CD4-positive, alpha-beta T cell treated with Interleukin-17A for 4 hours (primary cell): ENCODE measurements at places on chromosomes 16 and 17.

- DNase-seq, result peak; percentile 27
Measured at GRCh38 chr16:85613604-85614337, 649 bp downstream of the GSE1 start.

DNA sequence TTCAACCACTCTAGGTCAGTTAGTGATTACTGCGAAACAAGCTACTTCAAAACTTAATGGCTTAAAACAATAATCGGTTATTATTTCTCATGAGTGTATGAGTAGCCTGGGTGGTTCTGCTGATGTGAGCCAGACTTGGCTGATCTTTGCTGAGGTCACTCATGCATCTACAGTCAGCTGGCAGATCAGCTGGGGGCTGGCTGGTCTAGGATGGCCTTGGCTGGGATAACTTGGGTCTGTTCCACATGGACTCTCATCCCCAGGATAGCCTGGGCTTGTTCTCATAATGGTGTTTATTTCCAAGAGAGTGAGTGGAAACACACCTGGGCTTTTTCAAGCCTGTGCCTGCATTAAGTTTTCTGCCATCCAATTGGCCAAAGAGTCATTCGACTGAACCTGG, 13.0 kb downstream of the CCDC182 start:
- DNase-seq, result no peak

- DNase-seq, result no peak
Measured at GRCh38 chr16:1791256-1791942, 2.1 kb downstream of the IGFALS start.

DNA sequence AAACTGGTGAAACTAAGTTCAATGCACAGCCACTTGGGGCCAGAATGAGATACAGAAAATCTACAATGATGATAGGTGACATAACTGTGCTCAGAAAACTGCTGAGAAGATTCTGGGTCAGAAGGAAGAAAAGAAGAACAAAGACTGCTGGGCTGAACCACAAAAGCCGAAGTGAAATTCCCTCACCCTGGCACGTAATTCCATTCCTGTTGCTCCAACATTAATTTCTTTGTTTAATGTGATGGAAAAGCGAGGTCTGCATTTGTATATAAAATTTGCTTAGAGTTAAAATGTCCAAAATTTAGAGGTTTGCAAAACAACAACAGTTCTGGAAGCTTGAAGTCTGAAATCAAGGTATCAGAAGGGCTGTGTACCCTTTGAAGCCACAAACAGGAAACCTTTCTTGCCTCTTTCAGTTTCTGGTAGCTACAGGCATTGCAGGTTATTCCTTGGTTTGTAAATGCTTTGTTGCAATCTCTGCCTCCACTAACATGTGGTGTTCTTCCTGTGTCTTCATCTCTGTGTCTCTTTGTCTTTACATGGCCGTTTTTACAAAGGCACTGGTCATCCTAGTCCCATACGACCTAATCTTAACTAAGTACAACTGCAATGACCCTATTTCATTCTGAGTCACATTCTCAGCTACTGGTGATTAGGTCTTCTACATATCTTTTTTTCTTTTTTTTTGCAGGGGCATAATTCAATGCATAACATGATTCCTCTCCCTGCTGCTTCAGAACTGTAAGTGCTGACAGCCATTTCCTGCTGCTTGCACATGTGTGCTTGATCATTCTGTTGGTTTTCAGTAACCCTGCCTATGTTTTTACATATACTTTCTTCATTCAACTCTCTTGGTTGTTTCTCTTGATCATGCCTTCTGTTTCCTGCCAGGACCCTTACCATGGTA, 603.0 kb upstream of the CDH8 start:
- DNase-seq, result no peak

DNA sequence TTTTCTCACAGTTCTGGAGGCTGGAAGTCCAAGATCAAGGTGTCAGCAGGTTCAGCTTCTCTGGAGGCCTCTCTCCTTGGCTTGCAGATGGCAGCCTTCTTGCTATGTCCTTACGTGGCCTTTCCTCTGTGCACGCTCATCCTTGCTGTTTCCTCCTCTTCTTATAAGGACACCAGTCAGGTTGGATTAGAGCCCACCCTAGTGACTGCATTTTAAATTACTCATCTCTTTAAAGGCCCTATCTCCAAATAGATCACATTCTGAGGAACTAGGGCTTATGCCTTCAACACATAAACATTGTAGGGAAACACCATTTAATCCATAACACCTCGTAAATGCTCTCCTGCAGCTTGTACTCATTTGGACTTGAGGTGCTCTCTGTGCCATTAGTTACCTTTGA, 36.3 kb downstream of the DHRS7C start:
- no peak for DNase-seq

DNA sequence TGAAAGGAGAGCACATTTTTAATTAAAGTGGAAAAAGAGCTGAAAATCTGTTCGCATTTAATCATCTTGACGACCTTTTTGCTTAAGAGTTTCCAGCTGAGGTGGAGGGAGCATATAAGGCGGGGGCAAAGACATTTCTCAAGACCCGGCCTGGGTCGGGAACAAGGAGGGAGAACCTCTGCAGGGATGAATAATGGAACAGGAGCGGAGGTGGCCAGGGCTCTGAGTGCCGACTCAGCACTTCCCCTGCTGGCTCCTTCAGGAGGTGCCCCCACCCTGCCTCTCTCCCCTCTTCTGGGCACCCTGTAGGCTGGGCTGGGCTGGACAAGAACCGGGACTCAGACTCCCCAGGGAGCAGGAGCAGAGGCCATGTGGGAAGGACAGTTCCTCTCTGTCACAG, 7.9 kb upstream of the NGFR start:
- DNase-seq, result no peak

DNA sequence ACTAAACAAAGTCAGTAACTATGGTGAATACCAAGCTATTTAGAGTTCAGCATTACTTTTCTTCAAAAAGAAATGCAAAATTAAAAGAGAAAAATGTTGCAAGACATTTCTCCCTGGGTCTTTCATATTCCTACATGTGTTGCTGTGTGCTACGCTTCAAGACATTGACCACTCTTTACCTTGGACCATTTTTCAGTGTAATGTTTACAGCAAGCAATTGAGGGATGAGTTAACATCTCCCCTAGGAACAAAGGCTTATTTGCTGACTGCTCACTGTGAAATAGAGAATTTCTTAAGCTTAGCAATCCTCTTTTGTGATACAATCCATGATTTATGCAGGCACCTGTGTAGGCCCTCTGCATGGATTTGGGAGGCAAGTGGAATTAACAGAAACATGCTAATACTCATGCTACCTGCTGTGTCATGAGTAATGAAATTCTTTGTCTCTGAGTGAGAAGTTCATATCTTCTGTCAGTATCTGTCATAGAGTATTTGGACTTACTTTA, 1202.9 kb upstream of the CDH8 start:
- DNase-seq, result no peak

DNA sequence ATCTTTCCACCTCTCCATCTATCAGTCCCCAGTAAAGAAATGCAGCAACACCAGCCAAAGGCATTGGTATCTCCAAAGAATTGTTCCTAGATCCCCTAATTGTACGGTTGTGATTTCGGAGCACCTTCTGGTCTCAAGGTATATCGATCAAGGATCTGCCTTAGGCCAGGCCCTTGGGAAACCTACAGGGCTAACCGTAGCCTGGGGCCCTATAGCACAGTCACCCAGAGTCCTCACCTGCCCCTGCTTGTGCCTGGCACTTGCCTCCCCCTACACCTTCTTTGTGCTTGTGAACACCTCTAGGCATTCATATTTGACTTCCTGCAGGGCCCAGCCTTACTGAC, 16.8 kb upstream of the AURKB start:
- DNase-seq, result no peak

DNA sequence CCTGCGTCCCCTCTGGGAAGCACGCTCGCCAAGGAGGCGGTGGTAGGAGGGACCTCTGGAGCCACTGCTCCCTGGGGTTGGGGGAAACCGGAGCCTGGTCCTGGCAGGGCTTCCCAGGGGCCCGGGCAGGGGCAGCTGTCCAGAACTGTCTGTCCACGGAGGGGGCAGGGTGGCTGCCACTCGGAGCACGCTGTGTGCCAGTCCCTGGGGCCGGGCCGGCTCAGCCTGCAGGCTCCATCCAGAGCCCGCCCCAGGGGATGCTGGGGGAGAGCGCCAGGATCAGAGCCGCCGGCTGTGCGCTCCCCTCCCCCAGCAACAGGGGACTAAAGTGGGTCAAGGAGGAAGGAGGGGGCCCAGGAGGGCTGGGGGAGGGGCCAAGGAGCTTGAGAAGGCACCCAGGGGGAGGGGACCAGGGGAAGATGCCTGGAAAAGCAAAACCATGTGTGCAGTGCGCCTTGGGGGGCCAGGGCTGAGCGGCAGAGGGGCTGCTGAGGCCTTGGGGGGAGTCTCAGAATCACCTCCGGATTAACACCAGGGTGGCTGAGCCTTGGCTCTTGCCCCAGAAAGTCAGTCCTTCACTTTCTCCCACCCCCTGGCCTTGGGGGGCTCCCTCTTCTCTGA, 21.3 kb downstream of the ZNF423 start:
- no peak for DNase-seq

- DNase-seq, result no peak
Measured at GRCh38 chr17:27332047-27332393, 38.1 kb downstream of the WSB1 start.

DNA sequence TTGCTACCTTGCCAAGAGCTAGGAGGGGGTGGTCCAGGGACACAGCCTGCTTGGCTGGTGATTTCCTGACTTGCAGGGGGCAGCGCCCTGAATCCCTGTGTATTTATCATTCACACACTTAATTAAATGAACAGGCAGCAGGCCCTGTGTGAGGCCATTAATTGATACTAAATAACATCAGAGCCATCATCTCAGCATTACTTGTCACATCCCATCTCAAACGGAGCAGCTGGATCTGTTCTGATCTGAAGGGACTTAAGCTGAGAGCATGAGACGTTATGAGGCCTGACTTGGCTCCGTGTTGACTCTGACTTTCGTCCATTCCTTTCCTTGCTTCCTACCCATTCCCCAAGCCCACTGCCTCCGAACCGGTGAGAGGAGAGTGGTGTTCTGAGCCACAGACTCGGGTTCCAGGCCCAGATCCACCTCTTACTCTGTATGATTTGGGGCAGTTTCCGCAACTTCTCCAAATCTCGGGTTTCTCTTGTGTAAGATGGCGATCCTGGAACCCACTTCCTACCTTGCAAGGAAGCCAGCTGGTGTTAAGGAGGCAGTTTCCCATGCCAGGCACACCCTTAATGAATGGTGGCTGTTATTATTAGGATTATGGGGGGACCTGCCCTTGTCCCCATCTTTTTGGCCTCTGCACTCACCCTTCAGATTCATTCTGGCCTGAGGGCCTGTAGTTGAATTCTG, 33.8 kb downstream of the CACNA1G start:
- DNase-seq, result no peak

- no peak for DNase-seq
Measured at GRCh38 chr17:17516941-17517720, 20.9 kb upstream of the RASD1 start.

DNA sequence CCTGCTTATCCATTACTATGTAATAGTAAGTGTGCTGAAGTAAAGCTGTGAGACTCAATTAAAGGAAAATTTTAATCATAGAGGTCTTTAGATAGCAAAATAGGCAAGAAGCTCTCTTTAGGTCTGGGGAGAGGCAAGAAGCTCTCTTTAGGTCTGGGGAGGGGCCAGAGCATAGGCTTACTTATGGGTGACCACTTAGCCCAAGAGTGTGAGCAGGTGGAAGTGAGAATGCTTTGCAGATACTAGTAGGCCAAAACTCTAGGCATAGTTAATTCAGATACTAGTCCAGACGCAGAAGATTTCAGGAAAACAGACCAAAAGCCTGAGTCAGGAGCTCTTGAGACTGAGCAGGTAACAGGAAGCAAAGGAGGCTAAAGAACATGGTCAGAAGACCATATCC, 49.6 kb downstream of the GLG1 start:
- DNase-seq, result no peak

- no peak for DNase-seq
Measured at GRCh38 chr17:8365143-8365542, 11.4 kb downstream of the KRABD2 start.

- DNase-seq, result no peak
Measured at GRCh38 chr17:62193249-62193648, 128.2 kb upstream of the MED13 start.

DNA sequence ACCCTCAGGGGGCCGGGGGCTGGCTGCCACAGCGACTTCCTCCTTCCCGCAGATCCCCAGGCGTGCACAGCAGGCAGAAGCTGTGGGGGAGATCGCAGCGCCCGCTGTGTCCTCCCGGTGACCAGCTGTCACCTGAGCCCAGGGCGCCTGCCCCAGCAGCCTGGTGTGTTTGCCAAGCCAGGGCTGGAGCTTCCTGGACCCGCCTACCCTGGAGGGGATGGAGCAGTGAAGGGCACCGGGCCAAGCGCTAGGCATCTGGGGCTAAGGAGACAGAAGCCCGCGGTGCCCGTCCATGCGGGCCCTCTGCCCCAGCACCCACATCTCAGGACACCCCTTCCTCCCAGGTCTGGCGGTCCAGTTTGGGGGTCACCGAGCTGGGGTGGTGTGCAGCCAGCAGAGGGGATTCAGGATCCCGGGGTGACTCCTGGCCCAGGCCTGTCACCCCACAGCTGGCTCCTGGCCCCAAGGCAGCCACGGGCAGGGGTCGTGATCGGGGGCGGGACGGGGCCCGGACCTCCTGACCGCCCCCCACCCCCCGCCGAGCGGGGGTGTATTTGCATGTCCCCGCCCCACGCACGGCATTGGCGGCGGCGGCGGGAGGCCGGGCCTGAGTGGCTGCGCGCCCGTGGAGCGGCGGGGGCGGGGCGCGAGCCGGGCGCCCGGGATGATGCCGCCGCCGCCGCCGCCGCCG, at the start of gene RAB26:
Gene RAB26, plus strand, starts transcription at position 645 of the 691 bp plus-strand sequence. CDS start 159 bp downstream, outside the sequence.
- peak; percentile 74 for DNase-seq

DNA sequence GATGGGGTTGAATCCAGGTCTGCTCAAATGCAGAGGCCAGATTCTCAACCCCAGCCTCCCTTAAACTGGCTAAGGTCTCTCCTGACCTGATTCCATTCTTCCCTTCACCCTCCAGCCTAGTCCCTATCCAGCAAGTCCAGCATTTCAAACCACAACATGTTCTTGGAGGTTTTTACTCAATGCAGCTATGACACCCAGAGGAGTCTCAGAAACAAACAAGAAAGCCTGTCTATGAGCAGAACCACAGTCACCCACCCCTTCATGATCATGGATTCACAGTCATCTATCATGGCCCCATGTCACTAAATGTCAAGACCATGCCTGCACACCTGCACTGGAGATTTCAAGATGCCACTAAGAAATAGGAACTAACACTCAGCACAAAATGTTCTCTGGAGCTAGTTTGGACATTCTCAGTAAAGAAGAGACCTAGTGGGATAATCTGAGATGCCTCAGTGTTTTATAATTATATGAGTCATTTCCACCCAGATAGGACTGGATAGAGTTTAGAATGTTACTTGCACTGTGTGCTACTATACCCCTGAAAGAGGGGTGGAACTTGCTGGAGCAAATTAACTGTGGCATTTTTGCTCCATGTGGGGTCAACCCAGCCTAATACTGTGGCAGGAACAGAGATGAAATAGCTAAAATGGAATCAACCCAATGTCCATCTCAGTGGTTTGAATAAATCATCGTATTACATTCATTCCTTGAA, 9.5 kb upstream of the METTL22 start:
- DNase-seq, result no peak

GRCh38 chr17:50640686-50641351, 6.1 kb downstream of the ABCC3 start:
- no peak for DNase-seq

DNA sequence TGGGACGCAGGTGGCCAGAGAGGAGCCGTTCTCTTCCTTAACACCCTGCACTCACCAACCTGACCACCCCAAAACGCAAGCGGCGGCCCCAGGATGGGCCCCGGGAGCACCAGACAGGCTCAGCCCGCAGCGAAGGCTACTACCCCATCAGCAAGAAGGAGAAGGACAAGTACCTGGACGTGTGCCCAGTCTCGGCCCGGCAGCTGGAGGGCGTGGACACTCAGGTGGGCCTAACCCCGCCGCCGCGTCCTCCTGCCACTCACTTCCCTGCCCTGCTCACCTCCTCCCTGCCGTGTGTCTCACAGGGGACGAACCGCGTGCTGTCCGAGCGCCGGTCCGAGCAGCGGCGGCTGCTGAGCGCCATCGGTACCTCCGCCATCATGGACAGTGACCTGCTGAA, 4.6 kb upstream of the HSD3B7 start:
- no peak for DNase-seq
